NCI-H1436 treated with DMSO at 0.1 percent for 48 hours (cell line): ENCODE measurements at places on chromosomes 11 and 22.

DNA sequence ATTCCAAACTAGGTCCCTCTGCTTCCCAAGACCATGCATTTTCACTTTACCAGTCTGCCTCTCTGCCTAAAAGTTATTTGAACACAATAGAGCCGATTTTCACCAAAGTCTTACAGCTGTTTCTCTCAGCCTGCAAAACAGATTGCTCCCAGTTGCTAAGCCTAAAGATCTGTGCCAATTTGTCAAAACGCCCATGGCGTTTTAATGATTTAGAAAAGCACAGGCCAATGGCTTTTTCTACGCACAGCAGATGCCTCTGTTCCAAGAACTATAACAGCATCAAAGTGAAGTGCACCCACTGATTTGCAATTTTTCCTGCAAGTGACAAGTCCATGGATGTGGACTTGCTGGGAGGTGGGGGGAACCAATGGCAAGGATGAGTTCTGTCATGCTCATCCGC, 173.9 kb upstream of the SYN3 start:
- DNase-seq, result no peak

GRCh38 chr11:122853261-122853660, 15.0 kb downstream of the CRTAM start:
- no peak for DNase-seq

- DNase-seq, result no peak
Measured at GRCh38 chr22:43207849-43208702, 21.1 kb upstream of the TTLL12 start.

- no peak for DNase-seq
Measured at GRCh38 chr11:126352163-126352562, 3.3 kb upstream of the ST3GAL4 start.
